ENCODE measurements at places on chromosomes 12 and 14.

DNA sequence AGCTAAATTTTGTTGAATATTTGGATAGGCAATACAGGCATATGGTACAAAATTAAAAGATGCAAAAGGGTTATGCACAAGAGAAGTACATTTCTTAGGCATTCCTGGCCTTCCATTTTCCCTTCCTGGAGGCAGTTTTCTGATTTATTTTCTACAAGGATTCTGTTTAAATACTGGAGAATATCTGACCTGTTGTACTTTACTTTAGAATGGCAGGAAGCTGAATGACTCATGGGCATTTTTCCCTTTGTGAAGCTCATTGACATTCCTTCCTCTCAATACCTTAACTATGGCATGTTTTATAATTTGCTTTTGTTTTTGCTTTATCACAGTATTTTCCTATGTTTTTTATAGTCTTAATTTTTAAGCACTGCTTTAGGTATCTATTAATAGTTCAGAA is 62.7 kb downstream of the RCOR1 start:
- DNase-seq: peak; percentile 37

- DNase-seq: peak; percentile 65
These were observed 617.2 kb downstream of the MED13L start for GRCh38 chr12:115660211-115660805.

DNA sequence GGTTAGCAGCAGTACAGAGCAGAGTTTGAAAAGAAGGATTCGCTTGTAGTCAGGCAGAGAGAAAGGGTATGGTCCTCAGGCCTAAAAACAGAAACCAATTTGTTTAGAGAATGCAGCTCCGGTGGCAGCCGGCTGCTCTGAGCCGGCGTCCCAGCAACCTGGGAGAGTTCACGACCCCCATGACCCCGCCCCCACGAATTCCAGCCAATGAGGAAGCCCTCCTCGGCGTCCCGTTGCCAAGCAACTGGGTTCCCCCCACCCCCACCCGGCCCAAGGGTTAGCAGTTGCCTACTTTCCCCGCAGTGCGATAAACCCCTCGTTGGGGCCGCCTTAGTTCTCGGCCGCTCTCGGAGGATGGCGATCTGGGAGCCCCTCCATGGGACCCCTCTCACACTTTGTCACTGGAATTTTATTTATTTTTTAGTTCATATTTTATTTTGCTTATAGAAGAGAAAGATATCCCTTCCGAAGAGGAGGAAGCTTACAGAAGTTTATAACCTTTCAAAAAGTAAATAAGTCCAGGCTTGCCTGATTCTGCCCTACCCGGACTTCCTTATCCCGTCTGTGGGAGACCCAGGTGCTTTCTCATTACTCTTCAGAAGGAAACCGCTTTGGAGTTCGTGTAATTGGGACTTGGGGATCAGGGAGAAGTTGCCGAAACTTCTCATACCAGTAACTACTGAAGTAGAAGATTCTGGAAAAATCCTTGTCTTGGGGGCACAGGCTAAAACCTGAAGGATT is at the start of gene CCDC60:
TSS of gene CCDC60 (plus strand) at position 300 of the 741 bp plus-strand sequence. CDS start 448 bp downstream, outside the sequence.
- no peak for DNase-seq

DNA sequence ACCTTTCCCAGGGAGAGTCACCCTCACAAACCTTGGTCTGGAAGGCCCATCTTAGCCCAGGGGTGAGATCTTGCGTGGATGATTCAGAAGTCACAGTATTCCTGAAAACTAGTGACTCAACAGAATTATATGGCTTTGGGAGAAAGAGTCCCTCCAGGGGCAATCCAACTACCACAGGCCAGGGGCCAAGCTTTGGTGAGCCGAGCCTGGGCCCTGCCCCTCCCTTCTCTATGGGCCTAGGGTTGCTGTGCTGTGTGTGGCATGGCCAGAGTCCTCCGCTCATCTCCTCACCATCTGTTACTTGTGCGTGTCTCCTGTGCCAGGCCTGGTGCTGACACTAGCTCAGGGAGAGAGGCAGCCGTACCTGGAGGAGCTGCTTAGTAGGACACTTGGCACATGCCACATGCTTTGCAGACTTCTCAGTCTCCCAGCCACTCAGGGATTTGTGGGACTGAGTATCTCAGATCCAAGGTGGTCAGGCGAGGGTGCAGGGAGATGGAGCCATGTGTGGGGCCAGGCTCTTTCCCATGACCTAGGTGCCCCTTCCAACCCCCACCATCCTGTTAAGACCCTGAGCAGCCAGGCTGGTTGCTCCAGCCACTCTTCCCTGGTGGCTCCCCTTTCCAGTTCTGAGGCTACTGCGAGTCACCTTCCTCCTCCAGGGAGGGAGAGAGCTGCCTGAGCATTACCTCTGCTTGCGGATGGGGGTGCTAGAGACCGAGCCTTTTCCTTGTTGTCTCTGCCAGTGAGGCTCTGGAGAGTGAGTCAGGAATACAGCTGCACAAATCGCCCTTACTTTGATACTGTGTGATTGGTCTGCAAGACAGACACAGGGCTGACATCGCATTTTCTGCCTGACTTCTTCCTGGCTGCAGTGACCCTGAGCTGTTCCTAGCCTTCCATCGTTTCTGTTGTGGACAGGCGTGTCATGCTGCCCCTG is 94.1 kb downstream of the SLC25A47 start:
- DNase-seq: peak; percentile 95

DNA sequence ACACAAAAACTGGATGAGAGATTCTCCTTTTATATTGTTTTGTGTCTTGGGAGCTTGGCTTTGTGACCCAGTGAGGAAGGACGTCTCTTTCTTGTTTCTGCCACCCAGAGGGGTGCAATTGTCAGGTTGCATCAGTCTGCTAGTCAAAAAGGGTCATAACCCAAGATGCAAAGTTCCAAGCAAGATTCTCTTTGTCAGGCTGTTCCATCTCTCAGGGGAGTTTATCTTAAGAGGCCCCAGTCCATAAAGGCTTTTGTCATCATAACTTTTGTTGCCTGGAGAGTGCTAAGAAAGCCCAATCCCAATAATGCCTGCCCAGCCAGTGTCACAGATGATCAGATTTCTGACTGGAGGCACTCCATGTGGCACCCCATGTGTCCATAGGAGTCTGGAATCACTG is 444.9 kb downstream of the TRHDE start:
- no peak for DNase-seq

- peak; percentile 95 for DNase-seq
These were observed 50.7 kb downstream of the TPCN1 start for GRCh38 chr12:113271853-113272561.

- DNase-seq: peak; percentile 40
These were observed 57.9 kb upstream of the TMX1 start for GRCh38 chr14:51182131-51182565.

DNA sequence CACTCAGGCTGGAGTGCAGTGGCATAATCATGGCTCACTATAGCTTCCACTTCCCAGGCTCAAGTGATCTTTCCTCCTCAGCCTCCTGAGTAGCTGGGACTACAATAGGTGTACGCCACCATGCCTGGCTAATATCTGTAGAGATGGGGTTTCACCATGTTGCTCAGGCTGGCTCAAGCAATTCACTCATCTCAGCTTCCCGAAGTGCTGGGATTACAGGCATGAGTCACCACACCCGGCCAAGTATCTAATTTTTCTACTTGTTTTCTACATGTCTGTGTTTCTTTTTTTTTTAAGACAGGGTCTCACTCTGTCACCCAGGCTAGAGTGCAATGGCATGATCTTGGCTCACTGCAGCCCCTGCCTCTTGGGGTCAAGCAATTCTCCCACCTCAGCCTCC is 119.7 kb upstream of the MED13L start:
- no peak for DNase-seq

- no peak for DNase-seq
These were observed 35.7 kb downstream of the PAWR start for GRCh38 chr12:79655036-79655435.

DNA sequence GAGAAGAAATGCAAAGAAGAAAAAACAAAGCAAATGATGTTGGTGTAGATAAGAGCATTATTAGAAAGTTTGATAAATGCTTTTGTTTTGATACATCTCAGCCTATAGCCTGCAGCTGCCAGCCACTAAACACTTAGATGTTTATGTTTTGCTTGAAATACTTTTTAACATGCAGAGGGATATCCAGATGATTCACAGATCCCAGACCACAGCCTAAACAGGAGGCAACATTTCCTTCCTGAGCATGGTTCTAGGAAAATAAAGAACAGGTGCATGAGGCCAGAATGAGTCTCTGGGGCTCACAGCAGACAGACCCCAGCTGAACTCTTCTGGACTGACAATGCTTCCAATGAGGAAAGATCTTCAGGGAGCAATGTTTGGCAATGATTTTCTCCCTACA is 103.7 kb upstream of the EEA1 start:
- DNase-seq: no peak

DNA sequence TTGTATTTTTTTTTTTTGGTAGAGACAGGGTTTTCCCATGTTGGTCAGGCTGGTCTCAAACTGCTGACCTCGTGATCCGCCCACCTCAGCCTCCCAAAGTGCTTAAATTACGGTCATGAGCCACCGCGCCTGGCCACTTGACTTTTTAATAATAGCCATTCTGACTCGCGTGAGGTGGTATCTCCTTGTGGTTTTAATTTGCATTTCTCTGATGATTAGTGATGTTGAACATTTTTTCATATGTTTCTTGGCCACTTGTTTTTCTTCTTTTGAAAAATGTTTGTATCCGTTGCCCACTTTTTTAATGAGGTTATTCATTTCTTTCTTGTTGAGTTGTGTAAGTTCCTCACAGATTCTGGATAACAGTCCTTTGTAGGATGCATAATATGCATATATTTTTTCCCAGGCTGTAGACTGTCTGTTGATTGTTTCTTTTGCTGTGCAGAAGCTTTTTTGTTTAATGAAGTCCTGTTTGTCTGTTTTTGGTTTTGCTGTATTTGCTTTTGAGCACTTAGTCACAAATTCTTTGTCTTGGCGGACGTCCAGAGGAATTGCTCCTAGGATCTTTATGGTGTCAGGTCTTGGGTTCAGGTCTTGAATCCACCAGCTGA is 10.3 kb upstream of the PGAM5 start:
- DNase-seq: no peak

GRCh38 chr14:67446371-67447032 is 34.5 kb upstream of the PLEK2 start:
- no peak for DNase-seq

Measured in AG08395 (cell line).